ENCODE measurements at places on chromosomes 5 and 9. TPM values are rescaled to one million over a fixed set of nuclear protein-coding genes. Genes with fewer than 3 reads are reported as not detected.
A peak's percentile ranks its signal among the peaks of the same experiment; 100 is the strongest.

The C9orf43 gene
- total RNA-seq = 0.61 TPM

The UAP1L1 gene
- 9.0 TPM for total RNA-seq

The GDF9 gene
- 0.64 TPM for total RNA-seq

The NDST1 gene
- 51.3 TPM for total RNA-seq

DNA sequence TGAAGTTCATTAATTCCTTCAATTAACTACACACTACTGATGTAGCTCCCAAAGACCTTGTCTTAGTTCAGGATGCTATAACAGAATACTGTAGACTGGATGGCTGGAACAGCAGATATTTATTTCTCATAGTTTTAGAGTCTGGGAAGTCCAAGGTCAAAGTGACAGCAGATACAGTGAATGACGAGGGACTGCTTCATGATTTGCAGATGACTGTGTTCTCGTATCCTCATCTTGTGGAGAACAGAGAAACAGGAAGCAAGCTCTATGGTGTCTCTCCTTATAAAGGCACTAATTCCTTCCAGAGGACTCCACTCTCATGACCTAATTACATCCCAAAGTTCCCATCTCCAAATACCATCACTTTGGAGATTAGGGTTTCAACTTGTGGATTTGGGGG, 65.6 kb upstream of the MAP1B start:
- no peaks in the 10 kb centered on the region for H3K36me3 ChIP-seq
- no peak overlapping the region for H3K27ac ChIP-seq
- no peak for DNase-seq

GRCh38 chr5:8062521-8062920, 193.6 kb downstream of the MTRR start:
- no peak overlapping the region for H3K4me3 ChIP-seq
- H3K4me1 ChIP-seq = no peaks in the 10 kb centered on the region
- H3K27me3 ChIP-seq = no peaks in the 10 kb centered on the region
- H3K36me3 ChIP-seq = no peaks in the 10 kb centered on the region
- no peak for DNase-seq
- H3K27ac ChIP-seq = no peak overlapping the region

GRCh38 chr5:133947431-133947841, 21.0 kb downstream of the C5orf15 start:
- H3K27ac ChIP-seq = no peak overlapping the region
- H3K36me3 ChIP-seq = no peaks in the 10 kb centered on the region
- no peak for DNase-seq
- no peaks in the 10 kb centered on the region for H3K4me1 ChIP-seq
- no peaks in the 10 kb centered on the region for H3K27me3 ChIP-seq

DNA sequence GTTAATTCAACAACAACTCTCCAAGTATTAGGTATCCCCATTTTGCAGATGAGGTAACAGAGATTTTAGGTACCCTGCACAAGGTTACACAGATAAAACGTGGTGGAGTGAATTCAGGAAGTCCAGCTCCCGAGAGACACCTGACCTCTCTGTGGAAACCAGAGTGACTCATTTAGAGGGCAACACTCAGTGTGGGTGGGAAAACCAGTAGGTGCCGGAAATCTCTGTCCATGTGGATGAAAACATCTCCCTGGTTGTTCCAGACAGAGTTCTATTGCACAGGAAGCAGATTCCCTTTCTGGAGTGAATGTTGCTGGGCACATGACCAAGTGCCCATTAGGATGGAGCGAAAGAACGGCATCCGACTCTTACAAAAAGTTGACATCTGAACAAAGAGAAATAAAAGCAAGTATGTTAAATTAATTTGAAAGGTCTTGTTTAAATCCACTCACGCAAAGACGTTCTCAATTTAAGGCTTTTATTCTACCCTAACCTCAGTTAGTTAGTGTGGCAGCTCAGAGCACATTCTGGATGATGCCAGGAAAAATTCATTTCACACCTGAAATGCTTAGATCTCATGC, 391.9 kb upstream of the WWC1 start:
- no peak overlapping the region for H3K4me3 ChIP-seq
- H3K27me3 ChIP-seq = no peaks in the 10 kb centered on the region
- no peak overlapping the region for H3K27ac ChIP-seq
- H3K4me1 ChIP-seq = no peaks in the 10 kb centered on the region
- DNase-seq = no peak

DNA sequence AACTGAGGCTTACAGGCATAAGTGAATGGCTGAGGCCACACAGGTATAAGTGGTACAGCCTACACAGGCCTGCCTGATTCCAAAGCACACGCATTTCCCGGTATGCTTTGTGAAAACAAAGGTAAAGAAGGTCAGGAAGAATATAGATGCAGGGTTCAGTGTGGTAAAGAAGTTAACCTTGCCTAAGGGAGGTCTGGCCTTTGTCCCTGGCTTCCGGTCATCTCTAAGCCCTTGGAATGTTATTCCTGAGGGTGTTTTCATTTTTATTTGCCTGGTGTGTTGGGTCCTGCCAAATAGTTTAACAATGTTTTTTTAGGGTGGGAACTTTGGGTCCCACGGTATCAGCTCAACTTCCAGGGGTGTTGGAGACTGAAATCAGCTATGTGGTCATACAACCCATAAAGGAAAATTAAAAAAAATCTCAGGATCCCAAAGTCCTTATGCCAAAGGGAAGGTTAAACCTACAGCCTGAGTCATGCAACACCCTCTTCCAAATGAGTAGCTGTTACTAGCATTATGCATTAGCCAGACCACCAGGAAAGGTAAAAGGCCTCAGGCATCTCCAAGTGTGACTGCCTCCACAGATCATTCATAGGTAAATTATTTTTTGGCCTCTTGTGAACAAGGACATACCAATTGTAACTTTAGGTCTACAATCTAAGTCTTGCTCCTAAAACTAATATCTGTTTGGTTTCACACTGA, 124.6 kb downstream of the ATP10B start:
- no peak overlapping the region for H3K4me3 ChIP-seq
- no peak for DNase-seq
- no peaks in the 10 kb centered on the region for H3K4me1 ChIP-seq
- no peaks in the 10 kb centered on the region for H3K36me3 ChIP-seq
- no peaks in the 10 kb centered on the region for H3K27me3 ChIP-seq
- no peak overlapping the region for H3K27ac ChIP-seq

DNA sequence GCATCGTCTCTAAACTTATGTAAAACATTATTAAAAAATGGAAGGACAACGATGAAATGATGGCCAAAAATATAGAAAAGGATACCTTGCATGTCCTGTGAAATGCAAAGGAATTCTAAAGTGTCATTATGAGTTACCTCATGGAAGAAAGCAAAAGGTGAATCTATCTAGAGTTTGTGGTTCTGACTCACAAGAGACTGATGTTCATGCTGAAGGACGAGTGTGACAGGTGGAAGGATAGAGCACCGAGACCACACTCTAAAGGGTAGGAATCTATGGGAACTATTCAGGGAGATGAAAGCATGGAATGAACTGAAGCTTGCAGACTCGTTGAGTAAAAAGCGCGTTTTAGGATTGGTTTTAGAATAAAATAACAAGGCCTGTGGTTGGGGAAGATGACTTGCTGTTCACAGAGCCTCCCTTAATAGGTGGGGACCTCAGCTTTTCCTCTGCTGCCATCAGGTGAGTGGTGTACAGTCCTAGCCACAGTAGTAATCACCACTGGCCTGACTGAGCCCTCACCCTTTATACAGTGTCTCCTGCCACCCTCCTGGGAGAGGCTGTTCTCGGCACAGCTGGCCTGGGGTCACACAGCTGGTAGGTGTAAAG, 11.2 kb downstream of the TENT4A start:
- H3K4me1 ChIP-seq = peaks cover 14% of the 10 kb centered on the region
- H3K27ac ChIP-seq = no peak overlapping the region
- H3K4me3 ChIP-seq = no peak overlapping the region
- H3K27me3 ChIP-seq = no peaks in the 10 kb centered on the region
- no peak for DNase-seq
- no peaks in the 10 kb centered on the region for H3K36me3 ChIP-seq

- H3K4me3 ChIP-seq = no peak overlapping the region
- H3K27ac ChIP-seq = no peak overlapping the region
- H3K36me3 ChIP-seq = no peaks in the 10 kb centered on the region
- DNase-seq = no peak
Measured at GRCh38 chr9:104984121-104984520, 56.2 kb upstream of the ABCA1 start.

- H3K4me3 ChIP-seq = no peak overlapping the region
- DNase-seq = no peak
- H3K36me3 ChIP-seq = no peaks in the 10 kb centered on the region
- H3K4me1 ChIP-seq = no peaks in the 10 kb centered on the region
Measured at GRCh38 chr5:76413746-76414145, 10.7 kb downstream of the IQGAP2 start.

- no peak for DNase-seq
- H3K27me3 ChIP-seq = peaks cover 12% of the 10 kb centered on the region
- H3K4me1 ChIP-seq = no peaks in the 10 kb centered on the region
- no peak overlapping the region for H3K4me3 ChIP-seq
Measured at GRCh38 chr5:134110382-134110781, 4.1 kb upstream of the TCF7 start.

- no peak for DNase-seq
- no peaks in the 10 kb centered on the region for H3K27me3 ChIP-seq
- H3K4me3 ChIP-seq = no peak overlapping the region
- H3K27ac ChIP-seq = peak overlapping the region; percentile 67
- H3K36me3 ChIP-seq = no peaks in the 10 kb centered on the region
Measured at GRCh38 chr9:127779136-127779981, 893 bp upstream of the SH2D3C start.

- H3K27ac ChIP-seq = no peak overlapping the region
- no peaks in the 10 kb centered on the region for H3K36me3 ChIP-seq
- DNase-seq = no peak
- H3K4me3 ChIP-seq = no peak overlapping the region
Measured at GRCh38 chr5:53083927-53084326, 25.6 kb downstream of the MOCS2 start.

GRCh38 chr5:164188733-164189148, 683.3 kb downstream of the MAT2B start:
- H3K4me1 ChIP-seq = no peaks in the 10 kb centered on the region
- H3K36me3 ChIP-seq = no peaks in the 10 kb centered on the region
- no peak overlapping the region for H3K4me3 ChIP-seq
- DNase-seq = no peak

- H3K27ac ChIP-seq = no peak overlapping the region
- no peaks in the 10 kb centered on the region for H3K36me3 ChIP-seq
- H3K27me3 ChIP-seq = no peaks in the 10 kb centered on the region
Measured at GRCh38 chr9:76725885-76726284, 38.4 kb upstream of the PCA3 start.

DNA sequence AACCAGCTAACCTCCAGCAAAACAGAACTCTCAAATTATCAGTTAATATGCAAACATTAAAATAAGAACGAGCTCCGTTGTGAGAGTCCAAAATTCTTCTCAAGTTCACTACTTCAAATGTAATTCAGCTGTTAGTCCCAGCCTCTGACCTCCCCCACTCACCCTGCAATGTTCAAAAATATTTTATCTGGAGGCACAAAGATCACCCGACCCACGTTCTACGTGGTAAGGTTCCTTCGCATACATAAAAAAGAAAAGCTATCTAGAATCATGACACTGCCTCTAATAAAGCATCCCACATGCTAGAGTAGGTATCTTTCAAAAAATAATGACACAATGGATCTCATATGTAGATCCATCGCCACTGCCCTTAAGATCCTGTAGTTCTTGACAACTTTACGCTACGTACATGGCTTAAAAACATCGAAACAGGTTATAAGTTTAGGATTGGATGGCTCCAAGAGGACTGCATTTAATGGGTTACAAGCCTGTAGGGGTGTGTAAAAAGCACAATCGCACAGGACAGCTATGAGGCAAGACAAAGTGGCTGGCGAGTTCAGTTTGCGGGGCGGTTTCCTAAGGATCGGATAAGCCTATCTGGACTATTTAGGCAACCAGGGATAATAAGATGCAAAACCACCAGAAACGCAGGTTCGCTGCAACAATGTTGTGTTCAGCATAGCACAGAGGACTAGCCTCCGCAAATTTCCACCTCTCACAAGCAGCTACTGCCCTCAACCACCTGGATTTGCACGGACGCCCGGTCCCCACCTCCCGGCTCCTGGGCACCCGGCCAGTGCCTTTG, 969 bp downstream of the CLK4 start:
- H3K36me3 ChIP-seq = no peaks in the 10 kb centered on the region
- no peaks in the 10 kb centered on the region for H3K27me3 ChIP-seq
- DNase-seq = peak; percentile 59

GRCh38 chr9:130911254-130912049, 14.8 kb upstream of the QRFP start:
- no peak overlapping the region for H3K4me3 ChIP-seq
- no peaks in the 10 kb centered on the region for H3K4me1 ChIP-seq
- H3K27me3 ChIP-seq = no peaks in the 10 kb centered on the region
- no peaks in the 10 kb centered on the region for H3K36me3 ChIP-seq

DNA sequence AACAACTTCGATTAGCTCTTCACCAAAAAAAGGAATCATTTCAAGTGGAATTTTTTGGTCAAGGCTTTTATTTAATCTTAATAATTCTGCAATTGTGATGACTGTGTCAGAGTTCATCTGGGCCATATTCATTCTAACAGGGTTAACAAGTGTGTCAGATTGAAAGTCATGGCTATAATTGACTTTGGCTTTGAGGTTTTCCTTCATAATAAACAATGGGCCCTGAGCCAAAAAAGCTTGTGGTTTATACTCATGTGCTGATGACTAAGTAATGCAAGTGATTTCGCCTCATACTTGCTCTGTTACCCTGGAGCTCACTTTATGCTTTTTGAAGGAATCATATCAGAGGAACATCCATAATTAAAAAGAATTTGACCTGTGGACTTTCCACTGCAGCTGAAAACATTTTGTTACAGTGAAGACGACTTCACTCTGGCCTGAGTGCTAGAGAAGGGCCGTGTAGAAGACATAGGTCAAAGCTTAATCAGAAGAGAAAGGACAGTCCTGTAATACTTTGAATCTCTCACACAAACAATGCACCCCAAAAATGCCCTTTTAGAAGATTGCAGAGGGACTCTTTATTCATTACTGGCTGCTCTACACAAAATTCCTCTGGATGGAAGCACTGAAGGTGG, 101.7 kb downstream of the GDNF start:
- DNase-seq = no peak
- peaks cover 3% of the 10 kb centered on the region for H3K4me1 ChIP-seq
- no peak overlapping the region for H3K27ac ChIP-seq
- H3K4me3 ChIP-seq = no peak overlapping the region

- H3K27ac ChIP-seq = no peak overlapping the region
- H3K36me3 ChIP-seq = no peaks in the 10 kb centered on the region
Measured at GRCh38 chr5:18563853-18564252, 929.6 kb downstream of the TAF11L14 start.
